ENCODE measurements at places on chromosomes 11 and 22.

DNA sequence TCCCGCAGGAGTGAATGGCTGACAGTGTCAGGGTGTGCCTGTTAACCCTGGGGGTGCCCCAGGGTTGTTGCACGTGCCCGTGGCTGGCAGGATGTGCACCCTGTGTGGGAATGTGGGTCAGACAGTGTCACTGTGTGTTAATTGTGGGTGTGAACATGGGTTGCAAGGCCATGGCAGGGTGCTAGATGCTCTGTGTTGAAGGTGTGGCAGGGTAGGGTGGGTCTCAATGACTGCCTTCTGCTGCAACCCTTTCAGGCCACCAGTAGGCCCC, 8.3 kb downstream of the RIN1 start:
- no peak for DNase-seq

- DNase-seq, result no peak
Measured at GRCh38 chr22:49257551-49257961, 570.1 kb downstream of the BRD1 start.

GRCh38 chr11:46597609-46598219, 3.9 kb upstream of the AMBRA1 start:
- no peak for DNase-seq

- DNase-seq, result no peak
Measured at GRCh38 chr22:23774922-23775436, 2.3 kb downstream of the MMP11 start.

GRCh38 chr11:61964058-61964665, 3.3 kb downstream of the FTH1 start:
- no peak for DNase-seq

- DNase-seq, result no peak
Measured at GRCh38 chr11:9681583-9682372, 17.9 kb downstream of the SWAP70 start.

DNA sequence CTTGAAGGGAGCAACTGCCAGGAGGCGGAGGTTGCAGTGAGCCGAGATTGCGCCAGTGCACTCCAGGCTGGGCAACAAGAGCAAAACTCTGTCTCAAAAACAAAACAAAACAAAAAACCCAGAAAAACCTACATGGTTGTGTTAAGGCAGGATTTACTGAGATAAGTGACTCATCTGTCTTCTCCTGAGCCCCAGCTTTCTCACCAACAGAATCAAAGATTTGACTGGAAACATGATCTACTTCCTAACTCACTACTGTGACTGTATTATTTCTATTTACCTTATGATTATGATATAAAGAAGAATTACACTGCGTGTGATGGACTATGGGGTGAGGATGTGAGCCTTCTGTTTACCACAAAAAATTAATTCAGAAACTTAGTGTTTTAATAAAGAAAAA, 21.8 kb downstream of the FAM118B start:
- no peak for DNase-seq

DNA sequence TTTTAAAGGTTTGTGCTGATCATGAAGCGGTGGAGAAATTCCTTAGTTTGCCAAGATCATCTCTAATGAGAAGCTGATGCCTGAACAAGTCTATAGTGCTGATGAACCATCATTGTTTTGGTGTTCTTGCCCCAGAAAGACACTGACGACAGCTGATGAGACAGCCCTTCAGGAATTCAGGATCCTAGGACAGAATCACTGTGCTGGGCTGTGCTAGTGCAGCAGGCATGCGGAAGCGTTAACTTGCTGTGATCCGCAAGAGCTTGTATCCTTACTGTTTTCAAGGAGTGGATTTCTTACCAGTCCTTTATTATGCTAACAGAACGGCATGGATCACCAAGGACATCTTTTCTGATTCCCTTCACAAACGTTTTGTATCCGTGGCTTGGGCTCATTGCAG, 104.1 kb downstream of the TBC1D22A start:
- DNase-seq, result no peak

DNA sequence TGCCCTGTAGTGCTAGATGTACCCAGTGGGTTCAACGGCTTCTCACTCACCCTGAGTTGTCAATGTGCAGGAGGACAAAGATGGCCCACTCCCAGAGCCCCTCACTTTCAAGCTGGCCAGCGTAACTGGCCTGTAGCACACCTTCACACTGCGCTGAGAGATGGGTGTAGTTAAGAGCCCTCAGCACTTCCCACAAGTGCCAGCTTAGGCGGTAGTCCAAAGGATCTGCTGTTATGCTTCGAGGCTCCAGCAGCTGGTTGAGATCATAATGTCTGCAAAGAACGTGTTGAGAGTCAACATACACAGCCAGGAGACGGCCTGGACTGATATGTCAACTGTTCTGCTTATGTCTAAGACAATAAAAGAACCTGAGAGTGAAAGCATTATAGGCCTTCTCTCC, 14.7 kb upstream of the CHRNA10 start:
- no peak for DNase-seq

GRCh38 chr22:28931844-28932567, 48.6 kb downstream of the ZNRF3 start:
- no peak for DNase-seq

DNA sequence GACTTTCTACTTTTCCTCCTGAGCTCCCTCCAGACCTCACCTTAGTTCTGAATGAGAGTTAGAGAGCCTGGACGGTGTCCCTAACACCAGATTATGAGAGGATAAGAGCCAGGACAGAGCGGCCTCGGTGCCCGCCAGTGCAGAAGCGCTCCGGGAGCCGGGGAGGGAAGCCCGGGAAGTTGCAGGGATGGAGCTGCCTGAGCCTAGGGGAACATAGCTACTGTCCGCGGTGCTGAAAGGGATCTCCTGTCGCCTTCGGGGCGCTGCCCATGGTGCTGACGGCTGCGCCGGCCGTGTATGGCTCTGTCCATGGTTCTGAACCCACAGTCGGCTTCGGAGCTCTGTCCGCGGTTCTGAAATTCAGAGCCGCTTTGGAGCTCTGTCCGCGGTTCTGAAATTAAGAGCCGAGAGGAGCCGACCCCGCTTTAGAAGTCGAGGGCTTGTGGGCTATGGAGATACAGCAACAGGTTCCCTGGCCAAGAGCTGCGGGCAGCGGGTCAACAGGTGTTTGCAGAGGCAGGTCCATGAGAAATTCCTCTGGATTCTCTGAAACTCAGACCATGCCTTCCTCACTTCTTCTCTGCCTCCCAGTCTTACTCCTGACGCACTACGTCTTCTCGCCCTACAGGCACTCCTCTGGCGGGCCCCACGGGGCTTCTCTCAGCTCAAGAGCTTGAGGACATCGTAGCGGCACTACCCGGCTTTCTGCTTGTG, 814 bp downstream of the NPAS4 start:
- DNase-seq, result peak; percentile 69

DNA sequence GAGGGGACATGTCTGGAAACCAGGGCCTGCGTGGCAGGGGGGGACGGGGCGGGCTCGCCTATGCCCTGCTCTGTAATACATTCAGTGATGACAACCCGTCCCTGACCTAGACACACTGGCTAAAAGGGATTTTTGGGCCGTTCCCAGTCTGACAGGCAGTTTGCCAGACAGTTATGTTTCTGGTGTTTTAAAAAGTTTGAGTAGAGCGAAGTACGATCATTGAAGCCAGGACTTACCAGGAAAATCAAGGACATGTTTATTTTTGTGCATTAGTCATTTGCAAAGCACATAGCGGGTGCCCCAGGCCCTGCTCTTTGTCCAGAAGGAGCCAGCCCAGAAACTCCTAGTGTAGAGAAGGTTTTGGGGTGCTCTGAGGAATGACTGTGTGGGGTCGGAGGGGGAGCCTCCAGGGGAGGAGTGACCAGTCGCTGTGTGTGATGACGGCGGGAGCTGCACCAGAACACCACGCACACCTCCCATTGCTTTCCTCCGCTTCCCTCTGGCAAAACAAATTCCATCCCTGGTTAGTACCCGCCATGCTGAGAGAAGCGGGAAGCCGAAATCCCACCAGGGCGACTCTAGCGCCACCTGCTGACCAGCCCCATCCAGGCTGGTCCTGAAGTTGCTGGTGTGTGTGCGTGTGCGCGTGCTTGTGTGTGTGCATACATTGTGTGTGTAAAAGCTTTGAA, 50.8 kb downstream of the FBLN1 start:
- no peak for DNase-seq

- no peak for DNase-seq
Measured at GRCh38 chr11:120528749-120529148, 17.2 kb downstream of the GRIK4 start.

DNA sequence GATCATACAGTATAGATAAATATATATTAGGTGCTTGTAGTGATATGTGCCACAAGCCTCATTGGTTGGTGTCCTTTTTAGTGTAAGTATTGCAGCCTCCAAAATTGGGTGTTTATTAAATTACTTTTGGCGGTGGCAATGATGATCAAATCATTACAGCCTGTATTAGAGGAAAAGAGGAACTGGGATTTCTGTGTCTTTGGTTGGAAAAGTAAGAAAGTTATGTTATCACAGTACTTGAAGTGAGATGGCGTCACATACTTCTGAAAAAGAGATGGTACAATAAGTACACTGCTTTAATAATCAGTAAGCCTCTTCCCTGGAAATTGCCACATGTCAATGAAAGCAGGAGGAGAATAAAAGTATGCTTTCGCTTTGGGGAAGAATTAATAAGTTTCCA, 523 bp upstream of the MPZL3 start:
- no peak for DNase-seq

DNA sequence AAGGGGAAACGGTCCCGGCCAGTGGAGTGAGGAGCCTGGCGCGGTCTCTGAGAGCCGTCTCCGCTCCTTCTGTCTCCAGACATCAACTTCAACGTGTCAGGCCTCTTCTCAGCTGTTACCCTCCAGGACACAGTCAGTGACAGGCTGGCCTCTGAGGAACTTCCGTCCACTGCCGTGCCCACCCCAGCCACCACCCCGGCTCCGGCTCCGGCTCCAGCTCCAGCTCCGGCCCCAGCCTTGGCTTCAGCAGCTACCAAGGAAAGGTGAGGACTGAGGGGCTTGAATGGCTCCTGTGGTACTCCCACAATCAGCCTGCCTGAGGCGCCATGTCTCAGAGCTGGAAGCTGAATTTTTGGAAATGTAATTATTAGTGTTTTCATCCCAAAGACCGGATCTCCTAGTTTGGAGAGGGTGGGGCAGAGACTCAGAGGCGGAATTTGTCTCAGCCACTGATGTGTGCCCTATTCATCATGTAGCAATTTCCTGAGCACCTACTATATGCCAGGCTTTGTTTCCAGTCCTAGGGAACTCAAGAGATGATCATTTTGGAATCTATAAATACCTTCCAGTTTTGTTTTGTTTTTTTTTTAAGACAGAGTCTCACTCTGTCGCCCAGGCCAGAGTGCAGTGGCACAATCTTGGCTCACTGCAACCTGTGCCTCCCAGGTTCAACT, 7.9 kb upstream of the PDXP start:
- DNase-seq, result no peak

DNA sequence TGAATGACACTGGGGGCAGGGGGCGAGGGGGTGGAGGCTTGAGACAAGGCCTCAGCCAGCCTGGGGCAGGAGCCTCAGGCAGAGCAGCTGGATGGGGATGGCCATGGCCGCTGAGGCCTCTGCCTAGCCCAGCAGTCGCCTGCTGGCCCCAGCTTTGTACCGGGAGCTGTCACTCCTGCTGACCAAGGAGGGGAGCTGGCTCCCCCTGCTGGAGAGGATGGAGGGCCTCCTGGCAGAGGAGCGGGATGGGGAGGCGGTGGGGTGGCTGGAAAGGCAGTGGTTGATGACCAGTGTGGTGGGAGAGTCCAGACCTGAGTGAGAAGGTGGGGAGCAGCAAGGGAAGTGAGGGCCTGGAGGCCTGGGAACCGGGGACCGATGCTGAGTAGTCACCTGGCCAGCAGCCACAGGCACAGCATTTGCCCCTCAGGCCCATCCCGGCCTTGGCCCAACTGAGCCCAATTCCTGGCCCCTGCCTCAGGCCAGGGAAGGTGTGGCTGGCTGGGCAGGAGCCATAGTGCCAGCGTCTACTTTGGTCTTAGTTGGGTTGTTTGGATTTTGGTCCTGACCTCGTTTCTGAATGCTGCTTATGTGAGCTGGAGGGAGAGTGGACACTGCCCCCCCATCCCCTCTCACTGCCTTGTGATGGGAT, 6.0 kb upstream of the SUSD2 start:
- DNase-seq, result peak; percentile 42

- no peak for DNase-seq
Measured at GRCh38 chr11:110345743-110346142, 49.3 kb upstream of the RDX start.

DNA sequence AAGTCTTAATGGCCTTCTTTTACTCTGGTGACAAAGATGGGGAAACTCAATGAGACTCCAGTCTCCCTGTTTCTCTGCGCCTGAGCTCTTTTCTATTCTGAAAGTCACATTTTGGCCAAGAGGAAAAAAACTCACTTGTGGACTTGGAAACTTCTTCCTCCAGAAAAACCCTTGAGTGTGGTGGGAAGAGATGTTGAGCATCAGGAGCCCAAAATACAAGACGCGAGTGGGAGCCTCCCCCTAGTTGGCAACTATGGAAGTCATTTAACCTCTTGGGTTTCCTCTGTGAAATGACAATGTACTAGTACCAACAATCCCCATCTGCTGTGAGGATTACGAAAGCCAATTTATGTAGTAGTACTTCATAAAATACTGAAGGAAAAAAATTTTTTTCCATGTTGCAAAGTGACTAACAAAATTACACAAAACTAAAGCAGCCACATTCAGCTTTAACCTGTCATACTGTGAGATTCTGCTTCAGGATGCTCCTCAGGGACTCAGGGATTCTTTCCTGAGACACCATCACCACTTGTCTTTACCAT, 524 bp upstream of the SLC25A17 start:
- DNase-seq, result no peak

- no peak for DNase-seq
Measured at GRCh38 chr22:47166446-47167016, 404.1 kb downstream of the TBC1D22A start.

- no peak for DNase-seq
Measured at GRCh38 chr11:26073646-26074045, 258.3 kb upstream of the ANO3 start.

- no peak for DNase-seq
Measured at GRCh38 chr11:3154001-3154599, 11.0 kb downstream of the OSBPL5 start.

GRCh38 chr11:95453616-95454171, 222.7 kb upstream of the SESN3 start:
- no peak for DNase-seq

GRCh38 chr11:69218946-69219720, 63.4 kb downstream of the SMIM38 start:
- DNase-seq, result no peak

GRCh38 chr11:8828580-8829361, 82.2 kb upstream of the AKIP1 start:
- DNase-seq, result no peak

GRCh38 chr11:123139206-123139605, 55.8 kb downstream of the CLMP start:
- no peak for DNase-seq
